Pancreas (tissue), 10 donors: ENCODE measurements at places on chromosomes 2 and 18.

GRCh38 chr2:241272303-241273209 lies 42.9 kb downstream of the HDLBP start:
- DNase-seq, result peak; percentile 63

- no peak for DNase-seq
These were observed 38.9 kb downstream of the LDLRAD4 start for GRCh38 chr18:13257361-13257980.

DNA sequence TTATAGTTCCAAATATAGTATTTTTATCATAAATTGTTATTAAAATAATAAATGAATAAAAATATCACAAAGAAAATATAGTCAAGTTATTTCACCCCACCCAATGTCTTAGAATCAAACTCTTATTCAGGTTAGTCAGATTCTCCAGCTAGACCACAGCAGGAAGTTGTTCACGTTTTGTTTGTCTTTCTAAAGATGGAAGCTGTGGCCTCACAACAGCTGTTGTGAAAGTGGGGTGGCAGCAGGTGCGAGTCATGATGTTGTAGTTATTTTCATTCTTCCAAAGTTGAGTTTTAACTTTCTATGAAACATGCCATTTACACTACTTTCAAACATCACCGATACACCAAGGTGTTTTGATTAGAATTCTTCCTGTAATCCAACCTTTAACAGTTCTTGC lies 272.9 kb downstream of the SLC8A1 start:
- no peak for DNase-seq

- DNase-seq, result peak; percentile 56
These were observed 681 bp downstream of the ACADL start for GRCh38 chr2:210224591-210224940.

DNA sequence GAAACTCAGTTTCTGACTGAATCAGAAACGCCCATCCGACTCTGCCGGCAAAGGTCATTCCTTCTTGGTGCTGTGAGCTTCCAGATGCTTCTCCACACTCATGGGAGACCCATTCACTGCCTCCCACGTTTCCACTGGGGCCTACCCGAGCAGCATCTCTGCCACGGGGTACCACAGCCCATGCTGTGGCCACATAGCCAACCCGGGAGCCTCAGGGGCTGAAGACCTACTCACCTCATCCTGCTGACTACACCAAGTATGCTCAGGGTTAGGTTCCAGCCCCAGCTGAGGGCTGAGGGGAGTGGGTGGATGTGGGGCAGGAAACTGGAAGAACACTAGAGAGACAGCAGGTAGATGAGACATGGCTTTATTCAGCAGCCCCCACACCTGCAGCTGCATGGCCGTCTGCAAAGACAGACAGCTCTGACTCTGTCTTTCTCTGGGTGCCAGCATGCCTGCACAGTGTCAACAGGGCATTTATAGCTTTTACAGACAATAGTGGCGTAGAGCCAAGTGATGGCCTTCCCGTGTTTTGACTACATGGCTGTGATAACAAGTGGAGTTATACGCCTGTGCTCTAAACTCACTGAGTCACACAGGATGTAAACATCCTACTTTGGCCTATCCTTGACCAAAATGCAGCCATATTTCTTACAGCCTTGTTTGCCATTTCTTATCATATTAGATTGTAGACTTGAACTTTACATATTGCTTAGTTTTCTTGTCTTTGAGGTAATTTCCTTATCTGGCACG lies 16.5 kb upstream of the KLHL23 start:
- DNase-seq, result no peak

DNA sequence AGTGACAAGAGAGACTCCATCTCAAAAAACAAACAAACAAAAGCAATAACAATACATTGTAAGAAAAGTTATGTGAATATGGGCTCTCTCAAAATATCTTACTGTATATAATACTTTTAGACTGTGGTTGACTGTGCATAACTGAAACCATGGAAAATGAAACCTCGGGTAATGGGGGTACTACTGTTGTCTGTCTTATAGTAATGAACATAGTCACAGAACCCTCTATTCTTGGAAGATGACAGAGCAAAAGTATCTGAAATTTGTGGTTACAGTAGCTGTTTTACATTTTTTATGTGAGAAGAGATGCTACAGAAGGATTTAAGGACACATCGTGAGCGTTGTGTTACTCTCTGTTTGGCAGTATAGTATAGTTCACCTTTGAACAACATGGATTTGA lies 60.5 kb downstream of the MAP4K4 start:
- DNase-seq, result no peak

DNA sequence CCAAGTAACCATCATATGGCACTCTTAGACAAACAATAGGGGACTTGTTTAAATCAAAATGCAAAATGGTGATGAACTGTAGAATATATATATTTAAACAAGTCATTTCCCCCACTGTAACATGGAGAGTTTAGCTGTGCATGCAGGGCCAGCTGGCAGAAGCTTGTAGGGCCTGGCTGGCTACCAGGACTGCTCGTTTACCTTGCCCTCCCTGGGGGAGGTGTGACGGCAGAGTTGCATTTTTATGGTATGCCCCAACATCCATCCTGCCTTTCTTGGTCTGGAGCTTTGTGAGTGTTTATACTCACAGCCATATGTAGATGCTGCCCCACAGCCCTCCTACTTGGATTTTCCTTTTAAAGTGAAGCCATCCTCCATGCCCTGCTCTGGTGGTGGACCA lies 101.7 kb upstream of the ZFP36L2 start:
- DNase-seq, result no peak

- DNase-seq, result no peak
These were observed 175.7 kb upstream of the PGAP1 start for GRCh38 chr2:197102231-197102630.

DNA sequence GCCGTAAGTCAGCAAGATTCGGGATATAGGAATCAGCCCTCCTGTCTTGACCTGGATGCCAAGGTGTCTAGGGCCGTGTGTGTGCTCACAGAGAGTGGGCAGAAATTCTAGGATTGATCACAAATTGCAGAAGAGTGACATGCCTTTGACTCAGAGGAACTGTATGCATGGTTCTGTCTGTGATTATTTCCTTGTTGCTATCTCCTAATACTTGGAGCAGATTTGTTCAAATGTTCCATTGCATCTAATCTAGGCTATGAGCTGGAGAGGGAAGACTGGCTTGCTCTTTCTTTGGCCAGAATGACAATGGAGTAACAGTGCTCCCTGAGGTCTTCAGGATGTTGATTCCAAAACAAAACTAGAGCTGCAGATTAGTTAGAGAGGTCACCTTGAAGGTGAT lies 115.0 kb downstream of the EN1 start:
- no peak for DNase-seq

DNA sequence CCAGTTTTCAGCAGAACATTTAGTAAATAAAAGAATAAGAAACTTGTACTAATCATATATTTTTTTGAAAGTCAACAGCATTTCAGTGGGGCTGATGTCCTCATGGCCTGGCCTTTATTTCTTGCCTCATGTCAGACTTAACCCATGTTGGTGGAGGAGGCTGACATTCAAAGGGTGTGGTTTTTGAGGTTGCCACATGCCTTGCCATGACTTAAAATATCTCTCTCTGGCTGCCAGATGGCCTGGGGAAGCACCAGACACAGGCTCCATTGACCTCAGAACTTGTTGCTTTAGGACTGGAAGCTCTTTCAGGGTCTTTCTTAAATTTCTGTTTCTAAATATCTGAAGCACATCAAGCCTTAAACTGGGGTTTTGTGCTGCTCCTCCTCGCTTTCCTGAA lies 32.5 kb upstream of the CD28 start:
- no peak for DNase-seq

- no peak for DNase-seq
These were observed 126.5 kb downstream of the MAPK4 start for GRCh38 chr18:50686409-50686808.

GRCh38 chr2:142306131-142306530 lies 175.3 kb upstream of the LRP1B start:
- DNase-seq, result no peak

DNA sequence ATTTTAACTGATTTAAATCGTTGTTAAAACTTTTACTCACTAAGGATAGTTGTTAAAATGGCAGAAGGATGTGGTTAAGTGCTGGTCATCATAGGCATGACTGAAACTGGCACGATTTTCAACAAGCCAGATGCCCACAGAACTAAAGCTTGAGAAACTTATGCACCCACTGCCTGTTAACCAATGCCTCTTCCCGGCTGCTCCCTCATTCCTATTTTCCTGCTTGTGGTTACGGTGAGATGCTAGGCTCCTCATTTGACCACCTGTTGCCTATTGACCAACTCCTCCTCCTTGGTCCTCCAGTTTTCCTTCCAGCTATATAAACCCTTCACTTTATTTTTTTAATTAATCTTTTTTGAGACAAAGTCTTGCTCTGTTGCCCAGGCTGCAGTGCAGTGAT lies 238.7 kb downstream of the TFCP2L1 start:
- DNase-seq, result no peak

- DNase-seq, result no peak
These were observed 67.3 kb upstream of the RMDN2 start for GRCh38 chr2:37857575-37858399.

GRCh38 chr2:6920743-6921064 lies 3.5 kb downstream of the RNF144A start:
- DNase-seq, result no peak

DNA sequence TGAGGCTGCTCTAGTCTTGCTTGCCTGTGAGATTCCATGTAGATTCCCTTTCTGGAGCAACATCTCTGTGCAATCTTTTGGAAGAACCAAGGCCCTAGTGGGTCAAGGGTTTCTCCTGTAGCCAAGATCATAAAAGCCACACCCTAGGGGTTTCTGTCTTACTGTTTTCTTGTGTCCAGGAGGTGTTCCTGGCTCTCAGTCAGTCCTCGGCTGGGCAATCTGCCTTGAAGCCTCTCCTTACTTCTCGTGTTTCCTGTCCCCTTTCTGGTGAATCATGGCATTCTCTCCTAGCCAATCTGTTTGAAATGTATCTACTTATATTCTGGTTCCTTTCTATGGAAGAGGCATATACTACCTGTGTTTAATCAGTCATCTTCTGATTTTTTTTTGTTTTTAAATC lies 484.8 kb upstream of the UBE2E3 start:
- no peak for DNase-seq

- DNase-seq, result no peak
These were observed 115.3 kb downstream of the ACOXL start for GRCh38 chr2:110847651-110848050.

- no peak for DNase-seq
These were observed 94.1 kb downstream of the HS1BP3 start for GRCh38 chr2:20556756-20557155.

- no peak for DNase-seq
These were observed 148.7 kb upstream of the DSEL start for GRCh38 chr18:67665266-67665665.

DNA sequence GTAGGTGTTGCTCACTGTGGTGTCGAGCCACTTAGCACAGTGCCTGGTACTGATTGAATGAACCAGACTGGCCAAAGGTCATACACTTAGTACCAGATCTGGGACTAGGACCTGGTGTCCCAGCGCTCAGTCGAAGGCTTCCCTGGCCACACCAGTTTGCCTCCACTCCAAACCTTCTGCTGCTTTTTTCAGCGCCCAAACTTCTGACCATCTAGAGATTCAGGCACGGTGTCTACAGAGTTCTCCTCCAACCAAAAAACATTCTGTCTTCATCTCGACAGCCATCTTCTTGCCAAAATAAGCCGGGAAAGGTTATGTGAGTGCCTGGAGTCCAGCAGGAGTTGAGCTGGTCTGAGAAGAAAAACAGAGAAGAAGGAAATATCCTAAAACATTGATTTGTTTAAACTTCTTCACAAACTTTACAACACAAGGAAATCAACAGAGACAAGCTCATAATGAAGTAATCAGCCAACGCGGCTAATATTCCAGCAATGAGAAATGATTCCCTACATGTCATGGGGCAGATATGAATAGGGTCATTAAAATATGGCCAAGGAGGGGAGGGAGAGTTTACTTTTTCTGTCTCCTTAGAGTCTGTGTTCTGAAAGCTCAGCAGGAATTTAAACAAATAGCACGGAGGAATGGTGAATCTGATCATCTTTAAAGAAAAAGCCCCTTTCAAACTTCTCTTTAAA lies 2.3 kb upstream of the GLI2 start:
- no peak for DNase-seq

DNA sequence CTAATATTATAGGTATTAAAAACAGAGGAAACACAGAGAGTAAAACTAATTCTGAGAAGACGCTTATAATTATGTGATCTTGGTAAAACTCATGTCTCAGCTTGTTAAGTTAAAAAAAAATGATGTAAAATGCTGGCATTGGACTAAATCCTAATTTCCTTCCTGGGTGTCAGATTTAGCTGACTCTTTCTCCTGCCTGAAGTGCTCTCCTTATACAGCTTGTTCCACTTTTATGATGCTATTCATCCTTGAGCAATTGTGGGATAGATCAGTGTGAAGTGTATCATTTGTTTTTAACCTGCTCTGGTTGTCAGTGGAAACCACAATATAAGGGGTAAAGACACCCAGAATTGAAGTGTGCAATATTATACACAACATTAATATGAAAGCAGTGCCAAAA lies 84.9 kb downstream of the EFEMP1 start:
- DNase-seq, result no peak

DNA sequence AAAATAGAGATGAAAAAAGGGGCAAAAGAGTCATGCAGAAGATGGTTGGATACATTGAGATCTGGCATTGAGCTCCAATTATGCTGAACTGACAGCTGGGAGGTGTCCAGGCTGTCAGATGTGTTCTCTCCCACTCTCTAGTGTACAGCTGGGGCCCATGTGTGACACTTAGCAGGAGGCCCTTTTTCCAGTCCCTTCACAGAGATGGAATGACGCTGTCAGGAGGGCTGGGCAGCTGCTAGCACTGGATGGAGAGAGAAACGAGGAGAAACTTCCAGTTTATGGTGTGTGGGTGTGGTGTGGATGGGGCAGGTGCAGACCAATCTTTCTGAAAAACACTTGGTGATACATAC lies 437.7 kb upstream of the HS6ST1 start:
- DNase-seq, result peak; percentile 56

GRCh38 chr2:236550701-236551465 lies 18.7 kb upstream of the ACKR3 start:
- no peak for DNase-seq

- DNase-seq, result no peak
These were observed 136.4 kb upstream of the GPC1 start for GRCh38 chr2:240298803-240299709.
